Hematopoietic multipotent progenitor cell treated with erythropoietin and hydrocortisone succinate and interleukin-3 and kit ligand, for 15 days (in vitro differentiated cells): ENCODE measurements at places on chromosomes 7 and 10.

DNA sequence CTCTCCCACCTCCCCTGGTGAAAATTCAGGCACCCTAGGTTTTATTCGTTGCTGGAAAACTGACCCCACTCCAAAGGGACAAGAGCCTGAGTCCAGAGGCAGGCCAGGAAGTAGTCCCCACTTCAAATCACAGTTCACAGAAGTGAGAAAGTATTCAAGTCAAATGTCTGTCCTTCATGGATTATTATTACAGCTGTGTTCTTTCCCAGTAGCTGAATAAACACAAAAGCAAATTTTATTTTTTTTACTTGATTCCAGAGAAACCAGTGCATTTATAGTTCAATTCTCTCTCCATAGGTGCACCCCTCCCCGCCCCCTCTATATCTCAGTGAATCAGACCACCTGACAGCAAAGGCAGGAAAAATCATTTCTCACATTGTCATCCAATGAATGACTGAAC, 113.8 kb upstream of the COL1A2 start:
- no peak for DNase-seq

- no peak for DNase-seq
These were observed 160.6 kb downstream of the ADARB2 start for GRCh38 chr10:1576467-1577372.

- DNase-seq, result no peak
These were observed 176.2 kb downstream of the RTKN2 start for GRCh38 chr10:62092301-62093030.

DNA sequence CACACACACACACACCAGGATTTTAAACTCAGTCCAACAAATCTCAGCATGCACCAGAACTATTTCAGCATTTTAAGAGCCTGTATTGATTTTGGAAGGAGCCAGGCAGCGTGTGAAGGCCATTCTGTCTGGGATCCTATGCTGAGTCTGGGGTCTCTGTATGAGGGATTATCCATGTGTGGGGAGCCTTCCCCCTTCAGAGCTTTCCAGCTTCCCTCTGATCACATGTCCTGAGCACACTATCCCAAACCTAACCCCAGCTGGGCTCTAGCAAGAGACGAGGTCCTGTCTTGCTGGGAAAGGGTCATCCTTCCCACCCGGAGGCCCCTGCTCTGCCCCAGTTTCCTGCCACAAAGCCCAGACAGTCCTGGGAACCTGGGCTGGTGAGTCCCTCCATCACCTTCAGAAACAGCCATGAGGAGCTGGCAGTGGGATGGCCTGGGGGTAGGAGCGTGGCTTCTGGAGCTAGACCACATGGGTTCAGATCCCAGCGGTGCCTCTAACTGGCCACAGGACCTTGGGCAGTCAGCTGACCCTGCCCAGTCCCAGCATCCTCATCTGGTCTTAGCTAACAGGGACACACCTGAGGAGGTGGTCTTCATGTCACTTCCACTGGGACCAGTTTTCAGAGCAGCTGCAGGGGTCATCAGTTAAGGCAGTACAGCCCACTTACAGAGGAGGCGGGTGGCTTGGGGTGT, 79.6 kb upstream of the RET start:
- no peak for DNase-seq

- DNase-seq, result peak; percentile 81
These were observed 20.3 kb upstream of the HECTD2 start for GRCh38 chr10:91389636-91390512.

DNA sequence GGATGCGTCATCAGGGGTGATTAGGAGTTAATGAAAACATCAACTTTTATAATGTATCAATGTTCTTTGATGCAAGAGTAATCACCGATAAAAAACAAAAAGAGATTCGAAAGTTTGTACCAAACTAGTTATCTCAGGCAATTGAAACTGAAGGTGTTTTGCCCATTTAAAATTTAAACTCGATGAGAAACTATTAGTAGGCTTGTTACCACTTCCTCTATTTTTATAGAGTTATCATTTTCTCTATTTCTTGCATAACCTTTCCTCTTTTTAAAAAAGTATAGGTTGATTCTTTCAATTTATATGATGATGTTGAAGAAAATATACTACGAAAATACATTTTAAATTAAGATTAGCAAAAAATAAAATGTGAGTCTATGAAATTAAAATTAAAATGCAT, 597.3 kb upstream of the POT1 start:
- no peak for DNase-seq

- DNase-seq, result no peak
These were observed 83.3 kb upstream of the DNAJC1 start for GRCh38 chr10:22086730-22087401.

DNA sequence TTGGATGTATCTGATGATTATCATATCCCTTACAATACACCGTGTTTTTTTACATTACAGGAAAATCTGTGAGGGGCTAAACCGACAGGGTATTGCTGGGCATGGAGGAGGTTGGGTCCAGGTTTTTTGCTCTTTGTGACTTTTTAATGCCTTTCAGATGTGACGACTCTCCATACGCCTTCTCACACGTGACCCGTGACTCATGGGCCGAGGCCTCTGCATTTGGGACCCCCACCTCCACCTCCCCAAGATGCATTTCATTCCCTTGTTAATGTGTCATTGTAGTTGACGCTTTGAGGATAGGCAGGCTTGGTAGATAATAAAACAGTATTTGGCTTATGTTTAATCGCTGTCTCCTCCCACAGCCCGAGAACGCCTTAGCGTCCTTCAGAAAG, 95.3 kb downstream of the CUX1 start:
- DNase-seq, result no peak

GRCh38 chr10:86658751-86659150, 4.4 kb downstream of the OPN4 start:
- no peak for DNase-seq

- no peak for DNase-seq
These were observed 1.0 kb upstream of the FAM20C start for GRCh38 chr7:191105-191980.

DNA sequence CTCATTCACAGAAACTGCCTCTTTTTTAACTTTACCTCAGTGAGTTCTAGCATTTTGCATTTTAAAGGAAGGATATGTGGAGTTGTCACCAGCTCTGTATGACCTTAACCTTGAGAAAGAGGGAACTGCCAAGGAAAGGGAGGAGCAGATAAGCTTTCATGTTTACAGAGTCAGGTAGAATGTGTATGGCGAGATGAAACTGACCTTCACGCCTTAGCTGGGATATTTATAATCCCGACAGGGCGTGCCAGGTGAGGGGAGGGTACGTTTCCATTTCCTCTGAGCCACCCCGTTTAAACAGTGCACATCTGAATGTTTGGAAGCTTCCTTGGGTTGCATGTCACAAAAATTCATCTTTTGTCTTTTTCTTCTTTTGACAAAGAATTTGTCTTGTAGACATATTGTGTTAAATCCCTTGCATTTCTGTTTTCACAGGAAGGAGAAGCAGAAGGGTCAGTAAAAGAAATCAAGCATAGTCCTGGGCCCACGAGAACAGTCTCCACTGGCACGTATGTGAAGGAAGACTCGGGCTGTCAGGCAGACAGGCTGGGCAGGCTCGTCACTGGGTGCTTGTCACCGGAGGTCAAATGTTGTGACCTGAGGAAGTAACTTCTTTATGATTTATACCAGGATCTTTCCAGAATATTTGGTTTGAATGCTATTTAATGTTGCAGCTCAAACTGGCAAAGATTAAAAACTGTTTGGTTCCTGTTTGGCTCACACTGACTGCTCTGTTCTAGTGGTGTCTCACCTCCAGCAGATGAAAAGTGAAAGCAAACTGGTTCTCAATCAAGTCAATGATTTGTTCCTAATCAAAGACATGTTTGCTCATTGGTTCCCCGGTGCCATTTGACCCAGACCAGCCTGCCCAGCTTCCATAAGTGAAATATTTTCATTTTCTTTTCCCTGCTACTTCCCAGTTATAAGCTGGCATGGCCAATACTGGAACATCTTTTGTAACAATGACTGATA, 16.2 kb downstream of the OPTN start:
- DNase-seq, result no peak

DNA sequence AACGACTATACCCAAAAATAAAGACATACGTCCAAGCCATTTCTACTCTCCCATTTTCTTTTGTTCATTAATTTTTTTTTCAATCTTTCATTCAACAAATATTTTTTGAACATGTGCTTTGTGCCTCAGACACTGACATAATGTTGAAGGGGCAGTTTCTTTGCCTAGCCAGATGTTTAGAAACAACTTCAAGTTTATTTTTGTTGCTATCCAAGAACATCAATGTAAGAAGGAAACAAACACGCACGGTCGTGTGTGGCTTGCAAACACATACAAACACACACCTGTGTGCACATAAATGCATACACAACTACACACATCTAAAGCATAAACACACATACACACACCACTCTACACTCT, 39.9 kb downstream of the BTBD16 start:
- DNase-seq, result no peak

GRCh38 chr7:72919256-72919775, 5.6 kb upstream of the POM121 start:
- DNase-seq, result no peak

DNA sequence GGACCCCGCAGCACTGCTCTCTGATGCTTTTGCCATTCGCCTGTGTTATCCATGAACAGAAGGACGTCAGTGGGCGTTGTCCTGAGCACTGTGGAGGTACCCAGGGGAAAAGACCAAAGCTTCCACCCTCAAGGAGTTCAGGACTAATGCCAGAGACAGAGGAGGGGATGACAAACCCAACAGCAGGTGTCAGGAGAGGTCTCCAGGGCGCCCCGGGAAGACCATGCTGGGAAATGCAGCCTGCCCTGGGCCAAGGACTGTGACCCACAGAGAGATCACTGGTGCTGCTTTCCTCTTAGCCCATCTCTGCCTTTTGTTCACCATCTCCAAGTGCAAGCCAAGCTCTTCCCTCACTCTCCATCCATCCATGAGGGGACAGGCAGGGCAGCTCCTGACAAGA, 166.8 kb upstream of the PFKP start:
- DNase-seq, result no peak

DNA sequence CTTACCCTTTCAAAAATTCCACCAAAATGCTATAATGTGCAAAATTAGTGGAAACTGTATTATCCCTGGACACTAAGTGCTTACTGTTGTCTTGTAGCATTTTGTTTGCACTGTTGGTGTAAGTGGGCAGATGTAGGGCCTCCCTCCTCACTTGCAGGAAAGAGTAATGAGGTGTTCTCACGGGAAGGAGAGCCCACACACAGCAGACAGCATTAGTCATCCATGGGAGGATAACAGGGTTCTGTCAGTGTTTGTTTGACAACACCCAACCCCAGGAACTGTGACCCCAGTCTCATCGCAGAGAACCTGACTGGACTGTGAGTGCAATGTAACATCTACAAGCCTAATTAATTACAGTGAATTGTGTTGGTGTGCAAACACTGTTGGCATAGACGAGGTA, 58.7 kb upstream of the VSTM2A start:
- DNase-seq, result no peak
